ENCODE measurements at places on chromosomes 7 and 10.

DNA sequence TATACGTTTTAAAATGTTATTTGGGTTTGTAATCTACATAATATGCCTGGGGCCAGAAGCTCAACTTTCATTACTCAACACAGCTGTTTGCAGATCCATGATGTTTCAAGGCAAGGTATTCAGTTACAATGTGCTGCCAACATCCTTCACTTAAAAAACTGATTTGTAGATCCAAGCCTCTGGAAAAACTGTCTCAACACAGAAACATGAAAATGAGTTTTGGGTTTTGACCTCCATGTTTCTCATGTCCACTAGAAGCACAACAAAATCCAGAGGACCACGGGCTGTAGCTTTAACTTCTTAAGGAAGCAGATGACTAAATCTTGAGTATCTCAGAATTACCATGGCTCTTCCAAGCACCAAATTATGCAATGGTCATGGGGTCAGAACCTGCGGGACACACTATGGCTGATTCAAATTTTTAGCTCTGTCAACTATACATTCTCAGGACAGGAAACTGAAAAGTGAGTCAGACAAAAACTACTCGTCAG is 247.1 kb upstream of the GRB10 start:
- DNase-seq = no peak

- DNase-seq = no peak
Observed at GRCh38 chr7:41038211-41038610, 664.7 kb downstream of the INHBA start.

DNA sequence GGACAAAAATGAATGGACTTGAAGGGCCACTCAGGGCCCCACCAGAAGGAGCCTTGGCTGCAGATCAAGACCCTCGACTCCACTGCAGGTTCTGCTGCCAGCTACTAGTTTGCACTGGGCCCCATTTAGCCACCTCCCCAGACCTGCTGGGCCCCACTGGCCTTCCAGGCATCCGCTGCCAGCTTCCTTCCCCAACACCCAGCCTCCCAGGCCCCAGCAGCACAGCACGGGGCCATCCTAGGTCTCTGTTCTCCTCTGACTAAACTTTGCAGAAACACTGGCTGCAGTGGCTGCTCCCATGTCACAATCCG is 277.4 kb upstream of the KLF14 start:
- DNase-seq = no peak

DNA sequence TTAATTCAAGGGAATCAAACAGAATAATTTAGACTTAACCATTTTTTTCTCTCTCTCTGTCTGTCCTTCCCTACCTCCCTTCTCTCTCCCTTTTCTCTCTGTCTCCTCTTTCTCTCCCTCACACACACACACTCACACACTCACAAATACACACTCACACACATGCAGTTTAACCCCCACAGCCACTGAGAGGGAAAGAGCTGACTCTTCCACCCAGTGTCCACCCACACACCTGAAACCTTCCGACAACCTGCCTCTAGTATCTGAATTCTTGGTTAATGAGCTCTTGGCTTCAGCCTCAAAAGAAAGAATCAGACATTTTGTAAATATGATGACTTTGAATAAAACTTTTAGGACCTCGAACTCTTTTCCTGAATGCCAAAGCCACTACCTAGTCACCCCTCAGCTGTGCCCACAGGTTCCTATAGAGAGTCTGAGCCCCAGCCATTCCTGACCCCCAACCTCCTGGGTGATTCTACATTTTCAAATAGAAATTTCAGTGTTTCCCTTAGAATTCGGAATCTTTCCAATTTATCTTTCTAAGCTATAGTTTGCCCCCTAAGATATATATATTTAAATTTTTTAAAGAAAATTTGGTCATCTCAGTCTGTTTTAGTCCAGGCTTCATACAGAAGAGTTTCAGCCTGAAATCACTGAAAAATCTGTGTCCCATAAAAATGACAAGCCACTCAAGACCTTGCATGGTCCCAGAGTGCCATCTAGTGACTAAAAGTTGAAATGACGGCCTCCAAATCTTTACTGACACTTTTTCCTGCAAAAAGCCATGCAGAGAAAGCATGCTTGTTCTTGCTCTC is 202.8 kb downstream of the IPMK start:
- DNase-seq = peak; percentile 12

- no peak for DNase-seq
Observed at GRCh38 chr7:55532150-55532917, 40.0 kb downstream of the VOPP1 start.

DNA sequence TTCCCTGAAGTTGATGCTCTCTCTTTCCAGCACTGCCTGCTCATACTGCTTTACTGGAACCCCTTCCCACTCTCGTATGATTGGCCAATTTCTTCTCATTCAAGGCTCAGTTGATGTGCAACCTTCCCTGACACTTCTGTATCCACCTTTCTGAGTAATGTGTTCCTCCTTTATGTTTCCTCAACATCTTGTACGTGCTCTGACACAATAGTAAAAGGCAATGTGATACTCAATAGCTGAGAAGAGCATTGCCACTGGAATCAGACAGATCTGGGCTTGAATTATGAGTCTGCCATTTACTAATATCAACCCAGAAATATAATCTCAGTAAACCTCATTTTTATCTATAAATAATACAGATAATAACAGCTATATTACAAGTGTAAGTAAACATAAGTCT is 34.7 kb downstream of the ARL4A start:
- no peak for DNase-seq

- DNase-seq = no peak
Observed at GRCh38 chr10:105700218-105700617, 1059.1 kb downstream of the SORCS3 start.

GRCh38 chr10:121788115-121788514 is 139.7 kb downstream of the ATE1 start:
- DNase-seq = no peak

- DNase-seq = no peak
Observed at GRCh38 chr7:37825038-37825437, 23.4 kb upstream of the NME8 start.

DNA sequence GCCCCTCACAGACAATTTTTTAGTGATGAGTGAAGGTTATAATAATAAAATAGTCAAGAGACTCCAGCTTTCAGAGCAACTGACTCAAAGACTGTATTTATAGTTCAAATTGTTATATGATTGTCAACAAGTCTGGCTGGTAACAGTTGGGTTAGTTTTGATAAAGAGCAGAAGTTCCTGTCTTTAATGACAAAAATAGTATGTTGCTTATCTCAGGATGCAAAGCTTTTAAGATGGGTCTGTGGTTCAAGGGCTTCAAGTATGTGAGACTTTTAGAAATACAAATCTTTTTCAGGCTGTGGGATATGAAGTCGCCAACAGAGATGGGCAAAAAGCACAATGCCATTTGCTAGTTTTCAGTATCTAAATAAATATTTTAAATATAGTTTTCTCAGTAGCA is 118.4 kb downstream of the ABCA13 start:
- no peak for DNase-seq

DNA sequence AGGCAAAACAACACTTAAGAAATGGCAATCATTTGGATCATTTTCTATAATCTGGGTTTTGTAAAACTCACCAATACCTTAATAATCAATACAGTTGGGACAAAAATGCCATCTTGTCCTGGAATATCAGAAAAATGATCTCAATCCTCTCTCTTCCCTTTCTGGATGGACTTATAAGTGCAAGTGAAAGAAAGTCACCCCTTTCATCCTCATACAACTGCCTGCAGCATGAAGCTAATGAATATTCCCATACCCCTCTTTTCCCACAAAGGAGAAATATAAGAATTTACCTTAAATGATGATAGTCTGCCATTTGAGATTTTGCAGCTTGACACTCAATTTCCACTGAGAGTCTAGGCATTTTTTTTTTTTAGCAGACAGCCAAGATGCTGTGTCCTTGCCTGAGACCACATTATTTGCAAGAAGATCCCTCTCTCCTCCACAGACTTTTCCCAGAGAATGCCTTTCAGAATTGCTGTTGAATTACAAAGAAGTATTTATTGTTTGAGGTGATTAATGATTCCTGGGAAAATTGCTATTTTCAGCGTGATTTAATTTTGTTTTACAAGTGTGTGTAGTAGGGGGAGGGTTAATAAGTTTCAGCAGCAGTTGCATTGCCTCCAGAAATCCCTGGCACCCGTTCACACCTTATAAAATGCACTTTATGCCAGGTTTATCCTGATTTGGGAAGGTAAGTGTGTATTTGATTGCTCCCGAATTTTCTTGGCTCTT is 3.8 kb downstream of the HOXA4 start:
- DNase-seq = no peak

DNA sequence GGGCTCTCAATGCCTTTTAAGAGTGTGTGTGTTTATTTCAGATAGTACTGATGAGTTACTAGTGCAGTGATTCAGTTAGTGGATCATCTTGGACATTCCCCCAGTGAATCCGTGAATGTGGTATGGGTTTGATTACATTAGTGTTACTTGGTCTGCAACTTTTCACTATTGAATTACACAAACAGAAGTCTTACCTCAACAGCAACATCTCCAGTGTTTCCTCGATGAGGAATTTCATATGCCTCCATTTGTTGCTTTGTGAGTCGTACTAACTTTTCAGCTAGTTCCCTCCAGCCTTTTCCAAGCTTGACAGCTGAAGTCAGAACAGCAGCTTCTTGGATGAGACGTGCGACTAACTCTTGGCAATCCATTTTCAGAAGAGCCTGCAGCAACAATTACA is 63.2 kb downstream of the MACC1 start:
- no peak for DNase-seq

- no peak for DNase-seq
Observed at GRCh38 chr7:8514781-8515519, 81.5 kb downstream of the NXPH1 start.

GRCh38 chr10:74973741-74974392 is 137.6 kb upstream of the SAMD8 start:
- no peak for DNase-seq

DNA sequence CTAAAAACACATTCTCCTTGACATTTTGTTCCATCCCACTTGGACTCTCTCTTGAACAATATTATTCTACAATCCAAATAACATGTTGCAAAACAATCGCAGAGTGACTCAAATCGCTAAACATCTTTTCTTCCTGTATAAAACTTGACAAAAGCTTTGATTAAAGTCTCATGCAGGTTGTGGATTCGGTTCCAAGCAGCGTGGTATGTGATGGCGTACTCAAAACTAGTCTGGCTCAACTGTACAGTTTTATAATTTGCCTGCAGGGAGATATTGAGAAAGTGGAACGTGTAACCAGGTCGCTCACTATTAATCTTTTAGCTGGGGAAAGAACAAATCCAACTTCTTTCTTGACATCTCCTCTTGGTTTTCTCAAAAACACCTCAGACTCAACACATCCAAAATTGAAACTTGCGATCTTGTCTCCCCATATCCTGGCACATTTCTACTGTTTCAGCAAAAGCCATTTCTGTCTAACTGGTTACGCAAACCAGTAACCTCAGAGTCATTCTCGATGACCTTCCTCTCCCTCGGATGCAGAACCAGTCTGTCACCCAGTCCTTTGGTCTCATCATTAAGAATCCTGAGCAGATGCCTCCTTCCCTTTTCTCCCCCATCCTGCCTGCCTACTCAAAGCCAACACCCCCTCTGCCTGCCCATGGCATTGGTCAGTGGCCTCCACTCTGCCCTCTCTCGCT is 100.1 kb downstream of the CACNB2 start:
- DNase-seq = no peak

DNA sequence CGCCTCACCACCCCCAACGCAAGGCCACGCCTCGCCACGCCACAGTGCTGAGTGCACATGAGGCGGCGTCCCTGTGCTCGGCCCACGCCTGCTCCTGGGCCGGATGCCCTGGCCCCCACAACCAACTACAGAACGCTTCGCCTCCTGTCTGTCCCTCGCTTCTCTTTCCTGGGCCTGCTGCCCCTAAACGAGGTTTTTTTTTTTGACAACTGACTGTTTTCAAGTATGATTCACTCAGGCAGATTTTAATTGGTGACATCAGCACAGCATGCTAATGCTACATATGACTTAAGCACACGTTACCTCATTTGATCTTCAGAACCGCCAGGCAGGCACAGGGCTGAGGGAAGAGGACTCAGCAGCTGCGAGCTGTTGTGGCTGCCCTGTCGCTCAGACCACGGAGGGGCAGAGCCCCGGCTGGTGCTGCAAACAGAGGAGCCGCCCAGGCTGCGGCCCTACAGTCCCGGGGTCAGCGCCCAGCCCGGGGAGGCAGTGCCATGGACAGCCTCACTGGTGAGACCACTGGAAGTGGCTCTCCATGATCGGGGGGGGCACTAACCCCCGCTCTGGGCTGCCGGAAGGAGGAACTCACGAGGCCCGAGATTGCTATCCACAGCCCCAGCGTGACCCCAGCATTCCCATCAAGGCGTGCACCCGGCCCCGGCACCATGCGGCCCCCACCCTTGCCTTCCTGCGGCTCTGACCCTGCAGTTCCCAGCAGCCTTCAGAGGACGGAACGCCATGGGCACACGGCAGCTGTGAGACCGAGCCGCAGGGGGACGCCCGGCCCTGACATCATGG is 212.8 kb downstream of the MAD1L1 start:
- DNase-seq = no peak

DNA sequence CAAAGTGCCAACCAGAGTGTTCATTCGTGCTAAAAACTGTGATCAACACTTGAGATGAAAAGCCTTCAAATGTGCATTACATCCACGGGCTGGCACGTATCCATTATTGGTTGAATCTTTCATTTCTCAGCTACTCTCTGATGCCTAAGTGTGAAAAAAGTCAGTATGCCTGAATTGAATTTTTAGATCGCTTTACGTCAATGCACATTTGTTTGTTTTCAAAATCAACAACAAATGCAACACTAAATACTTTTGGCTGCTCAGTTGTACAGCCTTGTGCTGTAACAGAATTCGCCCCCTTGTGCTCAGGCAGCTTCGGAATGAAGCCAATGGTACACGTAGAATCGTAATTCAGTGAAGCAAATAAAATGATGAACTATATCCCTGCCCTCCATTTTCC is 446.5 kb upstream of the NRP1 start:
- DNase-seq = no peak

- no peak for DNase-seq
Observed at GRCh38 chr7:139735912-139736595, 41.7 kb downstream of the HIPK2 start.

DNA sequence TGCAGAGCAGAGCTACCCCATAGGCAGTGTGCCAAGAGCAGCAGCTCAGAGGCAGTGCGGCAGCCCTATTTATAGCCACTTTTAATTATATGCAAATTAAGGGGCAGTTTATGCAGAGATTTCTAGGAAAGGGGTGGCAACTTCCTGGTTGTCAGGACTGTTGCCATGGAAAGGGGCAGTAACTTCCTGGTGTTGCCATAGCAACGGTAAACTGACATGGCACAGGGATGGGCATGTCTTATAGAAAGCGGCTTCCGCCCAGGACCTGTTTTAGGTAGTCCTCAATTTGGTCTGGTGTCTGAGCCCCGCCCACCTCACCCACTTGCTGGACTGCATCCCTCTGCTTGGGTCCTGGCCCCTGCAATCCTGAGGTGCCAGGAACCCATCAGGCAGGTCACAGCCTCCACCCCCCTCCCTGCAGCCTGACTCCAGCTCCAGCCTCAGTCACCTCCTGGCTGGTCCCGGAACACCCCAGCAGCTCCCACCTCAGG is 115.8 kb downstream of the TMEM130 start:
- DNase-seq = no peak

DNA sequence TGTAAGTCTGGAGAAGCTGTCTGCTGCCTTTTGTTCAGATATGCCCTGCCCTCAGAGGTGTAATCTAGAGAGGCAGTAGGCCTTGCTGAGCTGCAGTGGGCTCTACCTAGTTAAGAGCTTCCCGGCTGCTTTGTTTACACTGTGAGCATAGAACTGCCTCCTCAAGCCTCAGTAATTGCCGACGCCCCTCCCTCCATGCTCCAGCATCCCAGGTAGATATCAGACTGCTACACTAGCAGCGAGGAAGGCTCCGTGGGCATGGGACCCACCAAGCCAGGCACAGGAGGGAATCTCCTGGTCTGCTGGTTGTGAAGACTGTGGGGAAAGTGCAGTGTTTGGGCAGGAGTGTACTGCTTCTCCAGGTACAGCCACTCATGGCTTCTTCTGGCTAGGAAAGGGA is 26.4 kb upstream of the CXCL12 start:
- no peak for DNase-seq
